ENCODE measurements at places on chromosomes 2 and 18. TPM values are rescaled to one million over a fixed set of nuclear protein-coding genes. Genes with fewer than 3 reads are reported as not detected.

DNA sequence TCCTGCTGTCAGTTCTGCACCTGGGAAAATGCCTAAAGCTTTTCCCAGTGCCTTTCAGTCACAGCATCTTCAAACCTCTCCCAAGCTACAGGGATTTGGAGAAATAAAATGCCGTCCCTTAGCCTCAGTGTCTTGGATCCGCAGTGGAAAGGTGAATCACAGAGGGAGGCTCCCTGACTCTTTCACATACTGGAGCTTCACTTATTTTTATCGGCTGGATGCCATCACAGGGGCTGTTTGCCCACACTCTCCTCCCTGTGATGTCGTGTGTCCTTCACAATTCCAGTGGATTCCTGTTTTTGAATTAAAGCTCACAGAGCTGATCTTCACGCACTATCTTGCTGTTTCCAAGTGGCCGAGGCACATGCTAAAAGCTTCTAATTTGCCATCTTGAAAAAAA lies 1303.1 kb upstream of the DDX18 start:
- no peak for DNase-seq

- no peak for DNase-seq
Observed at GRCh38 chr2:32355976-32356680, 695 bp upstream of the BIRC6 start.

The EVA1A gene
- 0.97 TPM for total RNA-seq

The PFN4 gene
- total RNA-seq = 0.46 TPM

The UGT1A4 gene
- total RNA-seq = not detected
